Lung (tissue), 17 donors: ENCODE measurements at places on chromosomes 6 and 20.

- no peak overlapping the region for H3K27ac ChIP-seq
- DNase-seq = no peak
- no peaks in the 10 kb centered on the region for H3K4me1 ChIP-seq
- H3K4me3 ChIP-seq = no peak overlapping the region
- H3K27me3 ChIP-seq = no peaks in the 10 kb centered on the region
Observed at GRCh38 chr6:86192123-86192522, 549.4 kb upstream of the SYNCRIP start.

DNA sequence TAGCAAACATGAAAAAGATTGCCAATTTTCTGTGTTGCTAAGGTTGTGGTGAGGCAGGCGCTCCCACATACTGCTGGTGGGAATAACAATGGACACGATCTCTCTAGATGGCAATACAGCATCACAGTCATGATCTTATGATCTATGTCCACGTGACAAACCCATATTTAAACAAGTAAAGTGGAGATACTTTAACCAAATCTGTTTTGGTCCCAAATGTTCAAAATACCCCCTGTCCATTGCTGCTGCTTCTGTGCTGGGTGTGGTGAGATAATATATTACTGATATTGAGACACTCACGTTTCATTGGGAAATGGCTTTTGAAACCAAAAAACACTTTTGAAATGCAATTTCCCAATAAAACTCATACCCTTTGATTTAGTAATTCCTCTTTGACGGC lies 23.0 kb downstream of the SIRPD start:
- no peak overlapping the region for H3K27ac ChIP-seq
- no peak overlapping the region for H3K4me3 ChIP-seq
- H3K4me1 ChIP-seq = peaks cover 2% of the 10 kb centered on the region
- H3K36me3 ChIP-seq = no peaks in the 10 kb centered on the region

GRCh38 chr20:37927410-37928095 lies 24.6 kb downstream of the VSTM2L start:
- H3K36me3 ChIP-seq = no peaks in the 10 kb centered on the region
- H3K4me1 ChIP-seq = no peaks in the 10 kb centered on the region
- DNase-seq = no peak
- no peak overlapping the region for H3K4me3 ChIP-seq
- no peaks in the 10 kb centered on the region for H3K27me3 ChIP-seq
- H3K27ac ChIP-seq = no peak overlapping the region

- H3K27me3 ChIP-seq = no peaks in the 10 kb centered on the region
- no peaks in the 10 kb centered on the region for H3K36me3 ChIP-seq
- no peak overlapping the region for H3K4me3 ChIP-seq
- H3K4me1 ChIP-seq = no peaks in the 10 kb centered on the region
- H3K27ac ChIP-seq = no peak overlapping the region
- no peak for DNase-seq
Observed at GRCh38 chr6:23334360-23334759, 765.0 kb downstream of the HDGFL1 start.

DNA sequence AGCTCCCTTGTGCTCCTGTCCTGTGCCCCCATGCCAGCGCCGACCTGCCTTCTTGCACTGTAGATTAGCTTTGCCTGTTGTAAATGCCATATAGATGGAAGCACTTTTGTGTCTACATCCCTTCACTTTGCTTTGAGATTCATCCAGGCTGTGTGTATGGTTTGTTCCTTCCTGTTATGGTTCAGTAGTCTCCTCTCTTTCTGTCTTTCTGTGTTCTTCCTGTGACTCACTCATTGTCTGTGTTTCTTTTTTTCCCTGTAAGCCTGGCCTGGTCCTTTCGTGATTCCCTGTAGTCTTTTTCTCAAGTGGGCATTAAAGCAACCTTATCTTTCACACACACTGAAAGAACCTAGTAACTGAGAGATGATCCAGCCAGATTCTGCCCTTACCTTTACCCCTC lies 66.6 kb downstream of the JARID2 start:
- DNase-seq = no peak
- H3K27ac ChIP-seq = no peak overlapping the region
- no peaks in the 10 kb centered on the region for H3K27me3 ChIP-seq
- H3K4me1 ChIP-seq = no peaks in the 10 kb centered on the region
- H3K36me3 ChIP-seq = no peaks in the 10 kb centered on the region
- H3K4me3 ChIP-seq = no peak overlapping the region

GRCh38 chr6:66599541-66599940 lies 892.5 kb upstream of the EYS start:
- no peaks in the 10 kb centered on the region for H3K27me3 ChIP-seq
- H3K4me1 ChIP-seq = no peaks in the 10 kb centered on the region
- no peaks in the 10 kb centered on the region for H3K36me3 ChIP-seq
- H3K4me3 ChIP-seq = no peak overlapping the region

DNA sequence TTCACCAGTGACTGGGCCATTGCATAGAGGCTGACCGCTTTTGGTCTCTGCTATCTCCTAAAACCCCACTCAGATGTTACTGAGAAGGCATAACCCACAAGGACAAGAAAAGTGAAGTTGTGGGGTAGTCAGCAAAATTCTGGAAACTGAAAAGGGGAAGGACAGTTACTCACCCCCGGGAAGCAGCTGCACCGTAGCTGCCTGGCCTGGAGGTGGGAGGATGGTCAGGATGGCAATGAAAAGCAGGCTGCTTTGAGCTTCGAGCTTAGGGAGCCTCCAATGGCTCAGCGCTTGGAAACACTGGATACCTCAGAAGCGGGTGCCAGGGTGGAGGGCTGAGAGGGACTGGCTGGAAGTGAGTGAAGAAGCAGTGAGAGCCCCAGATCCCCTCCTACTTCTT lies 56.0 kb downstream of the KCNK5 start:
- no peaks in the 10 kb centered on the region for H3K4me1 ChIP-seq
- H3K36me3 ChIP-seq = no peaks in the 10 kb centered on the region
- no peak for DNase-seq

GRCh38 chr6:41522780-41523548 lies 23.2 kb upstream of the FOXP4 start:
- no peaks in the 10 kb centered on the region for H3K36me3 ChIP-seq
- H3K27ac ChIP-seq = no peak overlapping the region
- no peak overlapping the region for H3K4me3 ChIP-seq

DNA sequence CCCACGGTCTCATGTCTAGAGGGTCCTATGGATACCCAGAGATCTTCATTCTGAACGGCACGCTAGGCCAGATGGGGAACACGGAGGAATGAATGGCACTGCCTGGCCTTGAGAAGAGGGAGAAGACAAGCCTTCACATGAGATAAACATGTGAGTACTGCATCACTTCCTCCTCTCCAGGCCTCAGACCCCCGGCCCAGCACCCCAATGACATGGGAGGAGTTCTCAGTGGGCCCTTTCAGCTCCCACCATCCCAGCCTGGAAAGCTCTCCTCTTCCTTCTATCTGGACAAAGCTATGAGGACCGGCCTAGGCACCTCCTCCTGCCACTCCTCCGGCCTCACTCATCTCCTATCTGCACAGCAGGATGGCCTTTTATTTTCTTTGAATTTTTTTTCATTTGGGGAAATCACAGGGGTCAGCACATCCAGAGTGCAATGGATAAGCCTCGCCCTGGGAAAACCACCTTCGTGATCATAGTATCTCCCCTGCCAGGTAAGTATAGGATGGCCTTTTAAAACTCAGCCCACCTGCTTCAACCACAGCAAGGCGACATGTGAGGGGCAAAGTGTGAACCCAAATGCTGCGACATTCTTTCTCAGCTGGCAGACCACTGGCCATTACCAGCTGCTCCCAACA lies 39.2 kb upstream of the CDKN1A start:
- no peaks in the 10 kb centered on the region for H3K36me3 ChIP-seq
- H3K27me3 ChIP-seq = no peaks in the 10 kb centered on the region
- no peak overlapping the region for H3K27ac ChIP-seq
- H3K4me3 ChIP-seq = no peak overlapping the region
- H3K4me1 ChIP-seq = peaks cover 8% of the 10 kb centered on the region

GRCh38 chr20:48287552-48288170 lies 502.4 kb upstream of the SULF2 start:
- no peak for DNase-seq
- no peak overlapping the region for H3K27ac ChIP-seq
- no peak overlapping the region for H3K4me3 ChIP-seq
- H3K36me3 ChIP-seq = no peaks in the 10 kb centered on the region

- no peaks in the 10 kb centered on the region for H3K36me3 ChIP-seq
- DNase-seq = peak; percentile 29
- no peaks in the 10 kb centered on the region for H3K27me3 ChIP-seq
- peak overlapping the region; percentile 1 for H3K27ac ChIP-seq
- no peak overlapping the region for H3K4me3 ChIP-seq
- H3K4me1 ChIP-seq = no peaks in the 10 kb centered on the region
Observed at GRCh38 chr20:42901689-42902440, 287.8 kb downstream of the PTPRT start.

DNA sequence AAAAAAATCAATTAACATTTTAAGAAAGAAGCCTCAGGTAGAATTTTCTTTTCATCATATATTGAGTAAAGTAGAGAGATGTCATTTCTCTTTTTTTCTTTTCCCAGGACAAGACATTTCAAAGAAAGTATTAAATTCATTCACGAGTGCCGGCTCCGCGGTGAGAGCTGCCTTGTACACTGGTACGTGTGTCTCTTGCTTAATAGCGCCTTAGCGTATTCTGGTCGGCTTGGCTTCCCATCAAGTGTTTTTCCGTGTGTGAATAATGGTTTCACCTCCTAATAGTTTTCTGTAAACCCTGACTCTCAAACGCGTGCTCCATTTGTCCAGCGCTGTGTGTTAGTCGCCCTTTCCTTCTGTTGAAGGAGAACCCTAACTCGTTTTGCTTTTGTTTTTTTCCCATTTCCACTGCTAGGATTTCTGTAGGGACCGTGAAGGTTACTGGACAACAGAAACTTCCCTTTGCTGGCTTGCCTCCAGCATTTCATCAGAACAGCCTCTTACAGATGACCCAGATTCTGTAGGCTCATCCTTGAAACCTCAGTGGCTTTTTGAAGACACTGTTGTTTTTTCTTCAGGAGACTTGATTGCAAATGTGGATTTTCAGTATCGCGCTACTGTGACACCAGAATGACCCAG lies 45.7 kb upstream of the IRF4 start:
- H3K27me3 ChIP-seq = no peaks in the 10 kb centered on the region
- DNase-seq = no peak
- no peaks in the 10 kb centered on the region for H3K4me1 ChIP-seq
- H3K27ac ChIP-seq = no peak overlapping the region

GRCh38 chr6:108531332-108531731 lies 29.4 kb upstream of the FOXO3 start:
- H3K4me1 ChIP-seq = no peaks in the 10 kb centered on the region
- no peak overlapping the region for H3K4me3 ChIP-seq
- H3K27ac ChIP-seq = no peak overlapping the region
- DNase-seq = no peak
- H3K36me3 ChIP-seq = no peaks in the 10 kb centered on the region

DNA sequence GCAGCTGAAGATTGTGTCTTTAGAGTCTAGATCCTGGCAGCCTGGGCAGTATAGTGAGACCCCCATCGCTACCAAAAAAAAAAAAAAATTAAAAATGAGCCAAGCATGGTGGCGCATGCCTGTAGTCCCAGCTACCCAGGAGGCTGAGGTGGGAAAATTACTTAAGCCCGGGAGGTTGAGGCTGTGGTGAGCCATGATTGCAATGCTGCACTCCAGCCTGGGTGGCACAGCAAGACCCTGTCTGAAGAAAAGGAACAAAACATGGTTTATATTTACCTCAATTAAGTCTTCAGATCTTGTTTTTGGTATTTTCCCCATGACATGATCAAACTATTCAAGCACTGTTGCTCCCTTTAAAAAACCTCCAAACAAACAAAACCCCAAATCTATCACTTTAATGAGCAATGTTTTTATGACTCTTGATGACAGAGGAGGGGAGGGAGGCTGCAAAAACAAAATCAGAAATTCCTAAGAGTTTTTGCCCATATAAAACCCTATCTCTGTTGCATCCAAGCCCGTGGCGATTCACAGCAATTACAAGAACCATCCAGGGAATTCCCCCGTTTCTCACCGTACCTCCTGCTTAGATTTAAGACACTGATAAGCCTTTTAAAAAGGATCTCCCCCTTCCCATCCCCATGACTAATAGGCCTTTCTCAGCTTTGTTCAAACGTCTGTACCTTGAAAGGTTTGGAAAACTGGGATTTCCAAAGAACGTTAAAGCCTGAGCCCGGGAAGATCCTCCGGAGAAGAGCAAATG lies 259.9 kb downstream of the BMP7 start:
- H3K27me3 ChIP-seq = no peaks in the 10 kb centered on the region
- H3K4me1 ChIP-seq = no peaks in the 10 kb centered on the region
- no peaks in the 10 kb centered on the region for H3K36me3 ChIP-seq
- DNase-seq = no peak

DNA sequence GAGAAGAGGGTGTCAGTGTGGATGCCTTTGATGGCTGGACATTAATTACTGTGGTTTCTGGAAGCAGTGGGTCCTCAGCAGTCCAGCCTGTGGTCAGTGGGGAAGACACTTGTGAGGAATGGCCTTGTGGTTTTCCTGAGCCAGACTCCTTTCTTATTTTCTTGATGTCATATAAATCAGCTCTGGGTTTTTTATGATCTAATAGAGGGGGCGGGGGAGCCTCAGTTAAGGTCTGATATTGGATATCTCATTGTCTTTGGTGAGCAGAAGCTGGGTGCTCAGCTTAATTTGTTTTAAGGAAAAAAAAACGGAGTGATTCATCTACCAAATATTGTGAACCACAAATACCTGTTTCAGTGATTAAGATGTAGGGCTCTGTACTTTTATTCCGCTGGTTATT lies 62.1 kb downstream of the OTOR start:
- no peaks in the 10 kb centered on the region for H3K4me1 ChIP-seq
- H3K27ac ChIP-seq = no peak overlapping the region
- no peak for DNase-seq

- no peaks in the 10 kb centered on the region for H3K27me3 ChIP-seq
- no peak overlapping the region for H3K27ac ChIP-seq
- no peaks in the 10 kb centered on the region for H3K4me1 ChIP-seq
- no peaks in the 10 kb centered on the region for H3K36me3 ChIP-seq
Observed at GRCh38 chr6:78192057-78192456, 539.2 kb downstream of the MEI4 start.

- no peaks in the 10 kb centered on the region for H3K27me3 ChIP-seq
- DNase-seq = no peak
- no peak overlapping the region for H3K4me3 ChIP-seq
- H3K36me3 ChIP-seq = no peaks in the 10 kb centered on the region
- no peak overlapping the region for H3K27ac ChIP-seq
Observed at GRCh38 chr6:5188646-5189045, 72.1 kb downstream of the LYRM4 start.

GRCh38 chr6:562052-562676 lies 94.7 kb downstream of the HUS1B start:
- no peaks in the 10 kb centered on the region for H3K27me3 ChIP-seq
- no peaks in the 10 kb centered on the region for H3K4me1 ChIP-seq
- peaks cover 16% of the 10 kb centered on the region for H3K36me3 ChIP-seq
- no peak overlapping the region for H3K4me3 ChIP-seq
- no peak overlapping the region for H3K27ac ChIP-seq

- no peak for DNase-seq
- H3K4me1 ChIP-seq = no peaks in the 10 kb centered on the region
- no peak overlapping the region for H3K27ac ChIP-seq
- H3K27me3 ChIP-seq = no peaks in the 10 kb centered on the region
- H3K4me3 ChIP-seq = no peak overlapping the region
- peaks cover 5% of the 10 kb centered on the region for H3K36me3 ChIP-seq
Observed at GRCh38 chr20:36219671-36220220, 16.5 kb upstream of the AAR2 start.
